NCI-H1048 (cell line): ENCODE measurements at places on chromosomes 5 and 9.

GRCh38 chr5:75450069-75450468 lies 61.4 kb downstream of the CERT1 start:
- DNase-seq, result no peak

GRCh38 chr5:107553117-107553555 lies 117.6 kb downstream of the EFNA5 start:
- no peak for DNase-seq

GRCh38 chr9:19298436-19299000 lies 68.0 kb downstream of the DENND4C start:
- no peak for DNase-seq

DNA sequence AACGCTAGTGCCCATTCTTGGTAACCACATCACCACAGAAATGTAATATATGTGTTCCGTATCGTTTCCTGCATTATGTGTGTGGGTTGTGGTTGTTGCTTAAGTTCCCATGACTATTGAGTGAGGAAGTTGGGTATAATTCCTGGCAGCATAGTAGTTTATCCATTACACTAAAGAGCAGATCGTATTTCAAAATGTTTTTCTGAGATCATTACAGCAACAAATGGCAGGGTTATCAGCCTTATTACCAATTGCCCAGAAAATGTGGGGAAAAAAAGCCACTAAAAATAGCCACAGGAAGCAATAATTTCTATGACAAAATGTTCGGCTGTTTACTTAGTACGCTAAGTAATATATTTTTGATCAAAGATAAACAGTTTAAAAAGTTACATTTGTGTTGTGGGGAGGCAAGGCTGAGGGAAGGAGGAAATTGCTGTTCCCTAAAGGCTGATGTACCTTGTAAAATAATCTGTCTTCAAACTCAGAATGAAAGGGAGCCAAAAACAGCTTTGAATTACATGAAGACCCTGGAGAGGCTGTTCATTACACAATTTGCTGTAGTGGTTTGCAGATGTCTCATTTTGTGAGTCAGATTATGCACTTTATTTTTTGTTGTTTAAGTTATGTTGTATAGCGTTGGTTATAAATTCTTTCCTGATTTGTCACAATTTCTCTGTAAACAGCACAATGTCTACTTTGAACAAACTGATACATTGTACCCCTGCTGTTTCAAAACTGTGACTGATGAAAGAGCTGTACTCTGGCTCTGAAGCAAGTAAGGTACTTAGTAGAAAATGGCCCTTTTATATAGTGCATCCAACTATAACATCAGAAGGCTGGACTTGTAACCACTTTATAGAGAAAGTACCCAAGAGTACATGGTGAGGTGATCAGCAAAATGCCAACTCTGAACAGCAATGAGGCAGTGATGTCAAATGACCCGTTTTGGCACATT lies 1028.5 kb downstream of the NR2F1-AS1 start:
- DNase-seq, result no peak

DNA sequence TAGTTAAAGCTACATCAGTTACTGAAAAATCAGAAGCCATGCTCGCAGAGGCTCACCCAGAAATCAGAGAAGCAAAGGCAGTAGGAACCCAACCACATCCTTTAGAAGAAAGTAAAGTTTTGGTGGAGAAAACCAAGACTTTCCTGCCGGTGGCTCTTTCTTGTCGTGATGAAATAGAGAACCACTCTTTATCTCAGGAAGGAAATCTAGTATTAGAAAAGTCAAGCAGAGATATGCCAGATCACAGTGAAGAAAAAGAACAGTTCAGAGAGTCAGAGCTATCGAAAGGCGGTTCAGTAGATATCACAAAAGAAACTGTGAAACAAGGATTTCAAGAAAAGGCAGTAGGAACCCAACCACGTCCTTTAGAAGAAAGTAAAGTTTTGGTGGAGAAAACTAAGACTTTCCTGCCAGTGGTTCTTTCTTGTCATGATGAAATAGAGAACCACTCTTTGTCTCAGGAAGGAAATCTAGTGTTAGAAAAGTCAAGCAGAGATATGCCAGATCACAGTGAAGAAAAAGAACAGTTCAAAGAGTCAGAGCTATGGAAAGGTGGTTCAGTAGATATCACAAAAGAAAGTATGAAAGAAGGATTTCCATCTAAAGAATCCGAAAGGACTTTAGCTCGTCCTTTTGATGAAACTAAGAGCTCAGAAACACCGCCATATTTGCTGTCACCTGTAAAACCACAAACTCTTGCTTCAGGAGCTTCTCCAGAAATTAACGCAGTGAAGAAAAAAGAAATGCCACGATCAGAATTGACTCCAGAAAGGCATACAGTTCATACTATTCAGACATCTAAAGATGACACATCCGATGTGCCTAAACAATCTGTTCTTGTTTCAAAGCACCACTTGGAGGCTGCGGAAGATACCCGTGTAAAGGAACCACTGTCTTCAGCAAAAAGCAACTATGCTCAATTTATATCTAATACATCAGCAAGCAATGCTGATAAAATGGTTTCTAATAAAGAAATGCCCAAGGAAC lies 47.2 kb downstream of the CMYA5 start:
- DNase-seq, result no peak

- no peak for DNase-seq
Observed at GRCh38 chr5:55823151-55823796, 27.9 kb upstream of the IL31RA start.

GRCh38 chr5:10317825-10318682 lies 10.4 kb upstream of the CMBL start:
- no peak for DNase-seq

GRCh38 chr5:176812269-176813259 lies 2.2 kb downstream of the UNC5A start:
- no peak for DNase-seq

- no peak for DNase-seq
Observed at GRCh38 chr9:74120061-74120460, 377.1 kb upstream of the RORB start.

DNA sequence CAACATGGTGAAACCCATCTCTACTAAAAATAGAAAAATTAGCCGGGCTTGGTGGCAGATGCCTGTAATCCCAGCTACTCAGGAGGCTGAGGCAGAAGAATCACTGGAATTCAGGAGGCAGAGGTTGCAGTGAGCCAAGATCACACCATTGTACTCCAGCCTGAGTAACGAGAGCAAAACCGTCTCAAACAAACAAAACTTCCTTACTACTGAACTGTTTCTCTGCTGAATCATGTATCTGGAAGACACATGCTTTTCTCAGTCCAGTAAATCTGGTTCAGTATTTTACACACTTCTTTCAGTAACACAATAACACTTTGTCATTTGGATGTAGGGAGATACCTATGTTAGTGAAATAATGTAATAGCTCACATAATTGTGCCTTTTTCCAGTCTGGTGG lies 7.9 kb downstream of the TRMT10B start:
- no peak for DNase-seq

GRCh38 chr5:11715461-11716196 lies 188.6 kb downstream of the CTNND2 start:
- DNase-seq, result no peak

DNA sequence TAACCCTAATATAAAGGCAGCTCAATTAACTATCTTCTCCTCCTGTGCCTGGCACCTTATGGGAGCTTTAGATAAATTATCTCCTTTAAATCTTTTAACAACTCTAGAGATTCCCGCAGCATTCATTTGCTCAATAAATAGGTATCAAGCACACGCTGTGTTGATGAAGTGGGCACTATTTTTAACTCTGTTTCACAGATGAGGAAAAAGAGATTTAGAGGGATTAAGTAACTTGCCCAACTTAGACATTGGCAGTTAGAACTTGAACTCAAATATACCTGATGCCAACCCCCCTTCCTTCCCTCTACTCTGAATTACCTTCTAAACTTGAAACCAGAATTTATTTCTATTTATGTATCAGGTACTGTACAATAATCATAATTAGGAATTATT lies 112.4 kb downstream of the SH3TC2 start:
- no peak for DNase-seq

- no peak for DNase-seq
Observed at GRCh38 chr9:106707291-106707690, 155.7 kb upstream of the ZNF462 start.

DNA sequence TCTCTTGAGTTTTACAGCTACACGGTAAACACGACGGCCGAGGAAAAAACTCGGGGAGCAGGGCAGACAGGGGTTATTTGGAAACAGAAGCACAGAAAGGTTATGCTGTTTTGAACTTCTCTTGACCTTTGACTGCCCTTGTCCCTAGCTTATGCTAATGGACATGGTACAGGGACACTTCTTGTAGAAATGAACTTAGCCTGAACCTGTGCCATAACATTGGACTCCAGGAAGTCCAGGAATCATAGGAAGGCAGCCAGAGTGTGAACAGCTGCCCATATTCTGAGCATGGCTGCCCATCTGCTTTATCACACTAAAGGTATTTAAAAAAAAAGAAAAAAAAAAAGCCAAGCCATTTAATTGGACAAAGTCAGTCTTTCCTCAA lies 46.1 kb downstream of the NR6A1 start:
- DNase-seq, result no peak

- no peak for DNase-seq
Observed at GRCh38 chr5:168592014-168592368, 12.8 kb upstream of the PANK3 start.

- DNase-seq, result no peak
Observed at GRCh38 chr9:110895147-110895905, 142.9 kb downstream of the LPAR1 start.

DNA sequence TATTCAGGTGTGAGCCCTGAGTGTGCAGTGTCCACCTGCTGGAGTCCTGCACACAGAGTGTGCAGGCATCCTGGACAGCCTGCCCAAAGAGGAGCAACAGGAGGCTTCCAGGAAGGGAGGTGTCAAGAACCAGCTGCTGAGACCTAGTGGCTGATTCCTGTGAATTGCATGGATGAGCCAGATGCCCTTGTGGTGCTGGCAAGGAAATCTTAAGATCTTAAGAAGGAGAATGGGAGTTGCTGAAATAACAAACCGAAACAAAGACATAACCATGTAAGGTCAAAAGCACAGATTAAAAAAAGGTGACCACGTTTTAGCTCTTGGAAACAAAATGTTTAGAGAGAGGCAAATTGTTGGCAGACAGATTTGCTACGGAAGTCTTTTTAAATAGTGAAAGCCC lies 29.3 kb upstream of the RPS23 start:
- DNase-seq, result no peak

DNA sequence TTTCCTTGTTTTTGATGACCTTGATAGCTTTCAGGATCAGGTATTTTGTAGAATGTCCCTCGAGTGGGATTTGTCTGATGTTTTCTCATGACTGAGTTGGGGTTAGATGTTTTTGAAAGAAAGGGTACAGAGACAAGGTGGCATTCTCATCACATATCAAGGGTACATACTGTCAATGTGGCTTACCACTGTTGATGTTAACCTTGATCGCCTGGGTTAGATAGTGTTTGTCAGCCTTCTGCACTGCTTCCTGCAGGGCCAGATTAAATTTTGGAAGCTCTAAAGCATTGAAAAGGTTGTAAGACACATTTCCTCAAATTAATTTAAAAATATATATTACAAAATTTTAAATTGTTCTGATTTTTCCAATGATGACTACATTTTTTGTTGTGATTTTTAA lies 287.4 kb upstream of the ACTBL2 start:
- no peak for DNase-seq

DNA sequence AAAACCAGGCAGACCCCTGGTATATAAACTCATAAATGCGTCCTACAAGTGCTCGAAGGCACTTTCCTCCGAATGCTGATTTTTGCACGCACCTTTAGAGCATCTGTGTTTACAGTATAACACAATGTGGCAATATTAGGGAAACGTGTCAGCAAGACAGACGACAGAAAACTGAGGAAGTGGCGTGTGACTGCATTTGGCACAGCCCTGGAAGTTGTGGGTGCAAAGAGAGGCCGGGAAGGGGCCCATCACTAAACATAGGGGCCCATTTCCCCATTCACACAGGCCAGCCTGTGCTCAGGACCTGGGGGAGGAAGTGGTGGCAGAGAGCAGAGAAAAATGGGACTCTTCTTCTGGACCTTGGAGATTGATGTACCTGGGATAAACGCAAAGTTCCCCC lies 48.2 kb downstream of the RASGEF1C start:
- no peak for DNase-seq

GRCh38 chr5:139379626-139380449 lies 3.3 kb downstream of the SLC23A1 start:
- no peak for DNase-seq

GRCh38 chr5:1004461-1005248 lies 3.9 kb upstream of the NKD2 start:
- DNase-seq, result no peak

- no peak for DNase-seq
Observed at GRCh38 chr9:133354766-133355165, 1.5 kb downstream of the SURF1 start.

DNA sequence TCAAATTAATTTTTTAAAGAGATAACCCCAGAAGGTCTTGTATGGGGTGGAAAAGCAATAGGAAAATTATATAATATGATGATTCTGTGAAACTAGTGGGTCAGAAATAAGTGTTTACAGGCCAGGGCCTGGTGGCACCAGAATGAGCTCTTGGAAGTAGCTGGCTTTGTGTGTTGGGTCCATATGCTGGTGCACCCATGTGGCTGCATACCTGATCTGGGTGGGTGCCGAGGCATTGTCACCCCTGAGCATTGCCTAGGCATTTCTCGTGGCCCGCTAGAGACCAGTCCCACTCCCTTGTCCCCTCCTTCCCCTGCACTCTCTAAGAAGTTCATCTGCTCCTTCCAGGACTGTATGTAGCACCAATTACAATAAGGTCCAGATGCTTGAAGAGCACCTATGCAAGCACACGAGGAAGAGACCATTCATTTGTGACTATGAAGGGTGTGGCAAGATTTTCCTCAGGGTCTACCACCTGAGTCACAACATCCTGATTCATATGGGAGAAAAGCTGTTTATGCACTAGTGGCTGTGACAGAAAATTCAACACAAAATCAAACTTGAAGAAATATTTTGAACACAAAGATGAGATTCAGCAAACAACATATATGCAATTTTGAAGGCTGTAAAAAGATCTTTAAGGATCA lies 19.8 kb upstream of the IL33 start:
- DNase-seq, result no peak

DNA sequence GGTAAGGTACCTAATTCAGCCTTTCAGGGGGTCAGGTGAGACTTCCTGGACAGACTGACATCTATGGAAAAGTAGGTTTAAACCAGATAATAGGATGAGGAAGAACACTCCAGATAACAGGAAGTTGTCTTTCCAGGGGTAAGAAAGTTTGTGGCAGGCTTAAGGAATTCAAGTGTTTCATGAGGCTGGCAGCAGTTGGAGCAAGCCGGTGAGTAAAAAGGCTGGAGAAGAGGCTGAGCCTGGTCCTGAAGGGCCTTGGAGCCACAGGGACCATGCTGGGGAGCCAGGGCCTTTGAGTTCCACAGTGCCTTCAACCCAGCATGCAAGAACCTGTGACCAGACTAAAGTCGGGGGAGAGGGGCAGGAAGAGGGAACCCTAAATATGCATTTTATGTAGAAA lies 353.4 kb downstream of the SPOCK1 start:
- no peak for DNase-seq
